ENCODE measurements at places on chromosomes 5 and 9. TPM values are rescaled to one million over a fixed set of nuclear protein-coding genes. Genes with fewer than 3 reads are reported as not detected.

Gene LMX1B
- total RNA-seq = not detected

Gene STKLD1
- 0.45 TPM for total RNA-seq

Gene DOCK8
- total RNA-seq = 166 TPM

Gene LARP1
- total RNA-seq = 218 TPM

- no peak for DNase-seq
Observed at GRCh38 chr5:175778951-175779503, 92.4 kb upstream of the CPLX2 start.

- no peak for DNase-seq
Observed at GRCh38 chr5:137148159-137148558, 351.0 kb downstream of the SPOCK1 start.

- peak; percentile 65 for DNase-seq
Observed at GRCh38 chr5:6827526-6828219, 114.4 kb downstream of the TENT4A start.

DNA sequence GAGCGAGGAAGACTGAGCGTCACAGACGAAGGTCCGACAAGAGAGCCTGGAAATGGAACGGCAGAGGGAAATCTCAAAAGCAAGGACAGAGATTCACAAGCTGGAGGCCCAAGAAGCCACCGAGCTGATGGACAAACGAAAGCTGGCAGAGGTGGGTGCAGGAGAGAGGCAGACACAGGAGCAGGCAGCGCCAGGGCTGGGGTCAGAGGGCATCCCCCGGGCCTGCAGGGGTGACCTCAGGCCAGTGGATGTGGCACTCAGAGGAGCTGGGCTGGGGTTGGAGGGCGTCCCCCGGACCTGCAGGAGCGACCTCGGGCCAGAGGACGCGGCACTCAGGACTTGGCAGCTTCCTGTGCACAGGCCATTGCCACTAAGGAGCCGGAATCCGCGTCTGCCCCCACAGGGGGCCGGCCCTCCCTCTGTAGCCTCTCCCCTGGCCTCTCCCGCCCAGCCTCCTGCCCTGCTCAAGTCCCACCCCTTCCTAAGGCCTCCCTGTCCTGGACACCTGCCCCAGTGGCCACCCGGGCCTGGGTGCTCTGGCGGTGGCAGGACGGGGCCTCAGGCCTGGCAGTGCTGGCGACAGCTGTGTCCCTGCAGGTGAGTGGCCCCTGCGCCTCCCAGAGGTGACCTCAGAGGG lies 40.4 kb downstream of the EXD3 start:
- DNase-seq = no peak

Gene TSSK1B
- total RNA-seq = not detected

Gene C5orf58
- total RNA-seq = not detected

DNA sequence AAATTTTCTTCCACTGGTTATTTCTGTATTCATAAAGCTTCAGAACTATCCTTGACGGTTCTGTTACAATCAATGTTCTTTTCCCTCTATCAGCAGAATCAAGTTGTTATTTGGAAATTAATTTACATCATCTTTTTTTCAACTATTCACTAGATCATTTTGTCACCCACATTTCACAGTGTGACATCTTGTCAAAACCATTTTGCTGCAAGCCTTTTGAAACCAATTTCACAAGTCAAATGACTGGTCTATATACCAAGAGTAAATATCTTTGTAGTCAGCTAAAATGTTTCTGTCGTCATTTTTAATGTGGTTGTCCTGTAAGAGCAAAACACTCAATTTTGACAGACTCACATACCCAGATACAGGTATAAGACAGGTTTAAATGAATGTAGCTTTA lies 984.3 kb upstream of the TYRP1 start:
- DNase-seq = no peak

Gene IL3
- 0.25 TPM for total RNA-seq

Gene FOXD4L6
- not detected for total RNA-seq

Gene LCN9
- total RNA-seq = not detected

Gene PITX1
- total RNA-seq = 0.31 TPM

GRCh38 chr5:103542441-103542840 lies 20.1 kb downstream of the NUDT12 start:
- no peak for DNase-seq

GRCh38 chr9:88179062-88179521 lies 40.8 kb upstream of the SPATA31C2 start:
- DNase-seq = peak; percentile 50

GRCh38 chr5:115423541-115423940 lies 121.0 kb downstream of the FEM1C start:
- DNase-seq = no peak

DNA sequence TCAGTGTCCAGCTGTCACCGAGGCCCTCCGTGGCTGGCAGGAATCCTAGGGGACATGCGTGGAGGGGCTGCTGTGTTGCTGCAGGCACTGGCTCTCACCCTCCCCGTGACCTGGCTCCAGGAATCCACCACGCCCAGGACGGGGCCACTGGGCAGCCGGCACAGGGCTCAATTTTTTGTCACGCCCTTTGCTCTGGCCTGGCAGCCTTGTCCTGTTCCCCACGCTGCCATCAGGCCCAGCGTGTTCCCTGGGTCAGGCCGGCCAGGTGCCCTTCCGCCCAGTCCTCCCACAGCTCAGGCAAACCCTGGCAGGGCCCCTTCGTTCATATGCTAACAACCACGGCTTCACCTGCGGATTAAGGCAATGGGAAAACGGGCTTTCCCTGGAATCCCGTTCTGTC lies 37.3 kb downstream of the PROP1 start:
- no peak for DNase-seq

- DNase-seq = no peak
Observed at GRCh38 chr9:79788662-79789061, 216.9 kb downstream of the TLE4 start.

Gene CYLC2
- not detected for total RNA-seq

DNA sequence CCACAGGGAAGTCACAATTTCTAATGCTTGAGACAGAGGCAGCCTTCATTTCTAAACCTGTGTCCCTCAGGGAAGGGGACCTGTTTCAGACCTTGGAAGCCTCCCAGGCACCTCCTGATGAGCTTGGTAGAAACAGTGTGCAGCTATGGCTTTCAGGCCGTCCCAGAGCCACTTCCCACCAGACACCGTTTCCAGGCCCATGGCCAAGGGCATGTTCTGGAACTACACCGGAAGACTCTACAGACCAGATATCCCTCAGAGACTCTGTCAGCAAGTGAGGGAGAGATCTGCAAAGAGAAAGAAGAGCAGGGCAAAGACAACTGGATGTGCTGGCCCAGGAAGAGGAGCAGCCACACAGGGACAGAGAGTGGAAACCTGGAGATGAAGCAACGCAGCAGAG lies 82.2 kb upstream of the HSPA9 start:
- DNase-seq = no peak

Gene COMMD10
- 16.7 TPM for total RNA-seq

DNA sequence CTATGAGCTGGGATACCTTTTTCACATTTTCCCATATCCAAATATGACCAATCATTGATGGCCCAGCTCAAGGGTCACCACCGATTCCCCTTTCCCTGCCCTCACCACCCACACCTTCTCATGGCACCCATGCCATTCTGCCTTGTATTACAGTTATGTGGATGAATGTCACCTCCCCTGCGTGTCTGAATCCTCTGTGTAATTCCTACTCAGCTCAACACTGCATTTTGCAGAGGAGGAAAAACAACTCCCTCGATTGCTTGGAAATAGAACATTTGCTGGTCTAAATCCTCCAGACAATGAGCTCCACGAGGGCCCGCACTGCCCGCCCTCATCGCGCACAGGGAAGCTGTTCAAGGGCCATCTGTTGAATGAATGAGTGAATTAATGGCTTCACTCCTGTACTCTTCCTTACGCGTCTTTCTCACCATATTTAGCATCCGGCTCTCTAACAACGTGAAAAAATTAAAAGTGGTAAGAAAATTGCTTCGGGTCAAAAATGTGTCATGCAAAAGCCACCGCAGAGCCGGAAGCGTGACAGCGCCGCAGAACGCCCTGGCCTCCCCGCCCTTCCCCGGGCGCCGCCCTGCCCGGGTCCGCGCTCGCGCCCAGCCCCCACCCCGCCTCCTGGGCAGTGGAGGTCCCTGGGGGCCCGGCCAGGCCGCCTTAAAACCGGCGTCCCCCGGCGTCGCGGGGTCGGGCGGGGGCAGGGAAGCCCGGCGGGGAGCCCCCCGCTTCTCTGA lies 704 bp downstream of the SUSD1 start:
- DNase-seq = peak; percentile 85

Gene FBP2
- total RNA-seq = not detected

Gene SH2D3C
- 30.3 TPM for total RNA-seq

DNA sequence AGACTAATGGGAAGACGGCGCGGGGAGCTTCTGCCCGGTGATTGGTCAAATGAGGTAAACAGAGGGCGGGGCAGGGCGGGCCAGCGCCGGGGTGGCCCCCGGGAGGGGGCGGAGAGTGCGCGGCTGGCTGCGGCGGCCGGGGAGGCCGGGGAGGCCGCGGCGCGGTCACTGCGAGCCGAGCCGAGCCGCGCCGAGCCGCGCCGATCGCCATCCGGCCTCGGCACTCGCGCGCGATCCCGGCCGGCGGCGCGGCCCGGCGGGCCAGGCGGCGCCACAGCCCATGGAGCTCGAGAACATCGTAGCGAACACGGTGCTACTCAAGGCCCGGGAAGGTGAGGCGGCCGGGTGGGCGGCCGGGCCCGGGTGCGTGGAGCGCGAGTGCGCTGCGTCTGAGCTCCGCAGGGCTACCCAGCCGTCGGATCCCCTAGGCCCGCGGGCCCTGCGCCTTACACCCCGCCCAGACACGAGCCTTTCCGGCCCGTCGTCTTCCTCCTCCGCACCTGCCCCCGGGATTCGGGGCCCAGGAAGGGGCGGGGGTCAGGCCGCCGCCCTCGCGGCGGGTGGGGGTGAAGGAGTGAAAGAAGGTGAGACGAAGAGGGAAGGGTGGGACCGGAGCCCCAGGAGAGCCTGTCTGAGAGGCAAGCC lies at the start of gene GRK6:
Gene GRK6 (plus strand): TSS at position 111 of the 645 bp plus-strand sequence. CDS start 170 bp downstream, at position 281.
- peak; percentile 81 for DNase-seq

DNA sequence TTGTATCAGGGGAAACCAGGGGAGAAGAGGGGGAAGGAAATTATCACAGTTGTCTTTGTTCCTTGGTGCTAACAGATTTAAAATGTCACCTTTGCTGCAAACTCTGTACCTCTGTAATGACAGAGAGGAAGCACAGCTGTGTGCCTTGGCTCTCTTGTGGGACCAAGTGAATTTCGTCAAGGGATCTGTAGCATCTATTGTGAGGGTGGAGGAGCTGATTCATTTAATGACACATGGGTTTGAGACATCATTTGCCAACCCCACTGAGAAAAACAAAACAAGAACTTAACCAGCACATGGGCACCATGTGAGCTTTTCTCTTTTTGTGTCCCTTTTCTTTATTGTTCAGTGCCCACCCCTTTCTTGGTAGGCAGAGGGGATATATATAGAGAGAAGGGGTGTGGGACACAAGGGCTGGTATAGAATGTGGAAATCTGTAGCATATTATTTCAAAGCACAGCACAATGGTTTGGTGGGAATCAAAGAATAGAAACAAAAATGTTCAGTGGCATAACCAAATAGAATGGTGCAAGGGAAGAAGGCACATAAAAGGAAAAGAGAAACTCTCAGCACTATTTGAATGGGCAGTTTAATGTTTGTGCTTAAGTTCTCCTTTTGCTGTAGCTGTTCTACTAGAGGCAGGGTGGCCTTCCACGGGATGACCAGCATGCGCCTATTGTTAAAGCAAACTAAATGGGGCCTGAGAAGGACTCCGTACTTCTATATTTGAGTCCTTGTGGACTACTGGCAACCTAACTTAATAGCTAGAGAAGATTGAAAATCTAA lies 63.3 kb downstream of the LIX1 start:
- no peak for DNase-seq

Gene SMIM3
- 8.8 TPM for total RNA-seq

DNA sequence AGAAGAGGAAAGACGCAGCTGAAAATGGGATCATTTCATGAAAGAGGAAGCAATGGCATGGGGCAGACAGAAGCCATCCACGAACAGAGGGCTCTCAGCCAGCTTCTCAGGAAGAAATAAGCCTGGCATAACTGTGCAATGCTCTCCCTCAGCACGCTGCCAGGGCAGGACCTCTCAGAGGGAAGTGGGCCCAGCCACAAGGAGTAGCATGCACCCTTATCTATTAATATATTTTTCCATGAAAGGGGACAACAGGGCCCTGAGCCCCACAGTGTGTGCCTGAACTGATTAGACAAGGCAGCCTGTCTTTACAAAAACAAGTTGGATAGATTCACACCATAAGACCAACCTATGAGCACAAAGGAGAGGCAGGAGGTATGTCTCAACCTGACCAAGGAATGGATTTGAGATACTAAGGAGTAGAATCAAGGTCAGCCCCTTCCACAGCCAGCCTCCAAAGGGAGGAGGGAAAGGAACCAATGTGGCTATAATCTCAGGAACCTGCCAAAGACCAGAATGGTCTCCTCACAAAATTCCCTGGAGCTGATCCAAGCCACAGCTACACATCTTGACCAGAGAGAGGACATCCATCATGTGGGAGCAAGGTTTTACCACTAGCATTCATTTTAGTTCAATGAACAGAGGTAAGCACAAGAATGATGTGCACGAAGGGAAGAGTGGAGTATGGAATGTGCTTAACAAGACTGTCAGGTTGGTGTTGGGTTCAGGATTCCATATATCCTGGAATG lies 154.8 kb downstream of the SIL1 start:
- DNase-seq = no peak

DNA sequence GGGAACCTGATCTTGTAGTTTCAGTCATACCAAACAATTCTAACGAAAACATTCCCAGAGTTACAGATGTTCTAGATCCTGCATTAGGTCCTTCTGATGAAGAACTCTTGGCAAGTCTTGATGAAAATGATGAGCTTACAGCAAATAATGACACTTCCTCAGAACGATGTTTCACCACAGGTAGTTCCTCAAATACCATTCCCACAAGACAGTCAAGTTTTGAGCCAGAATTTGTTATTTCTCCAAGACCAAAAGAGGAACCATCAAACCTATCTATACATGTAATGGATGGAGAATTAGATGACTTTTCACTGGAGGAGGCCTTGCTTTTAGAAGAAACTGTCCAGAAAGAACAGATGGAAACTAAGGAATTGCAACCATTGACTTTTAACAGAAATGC lies 21.0 kb downstream of the RMI1 start:
- DNase-seq = no peak

DNA sequence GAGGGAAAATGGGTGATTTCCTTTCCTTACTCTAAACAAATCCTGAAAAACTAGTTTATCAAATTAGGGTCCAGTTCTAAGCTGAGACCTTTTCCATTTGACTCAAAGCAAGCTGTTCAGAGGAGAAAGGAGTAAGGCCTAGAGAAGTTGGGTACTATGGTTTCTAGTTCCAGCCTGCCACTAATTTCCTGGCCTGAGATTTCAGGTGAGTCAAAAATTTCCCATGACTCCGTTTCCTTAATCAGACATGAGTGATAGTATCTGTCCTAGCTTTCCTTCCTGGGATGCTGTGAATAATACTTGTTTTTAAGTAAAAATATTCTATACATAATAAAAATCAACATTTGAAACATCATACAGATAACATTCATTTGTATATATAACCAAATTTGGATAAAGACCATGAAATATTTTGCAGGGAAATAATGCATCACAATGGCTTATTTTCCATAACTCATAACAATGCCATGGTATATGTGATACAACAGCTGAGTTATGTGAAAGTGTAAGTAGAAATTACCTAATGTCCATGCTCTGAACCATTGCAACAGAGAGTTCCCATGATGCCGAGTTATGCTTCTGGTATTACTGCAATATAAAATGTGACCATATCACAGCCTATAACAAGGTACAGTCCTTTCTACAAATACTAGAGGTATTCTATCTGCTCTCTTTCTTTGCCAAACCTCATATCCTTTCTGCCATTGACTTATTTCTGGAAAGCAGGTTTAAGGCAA lies 142.7 kb downstream of the MLLT3 start:
- no peak for DNase-seq

Gene ANKHD1
- total RNA-seq = 99.3 TPM
